Glutamatergic neuron (in vitro differentiated cells): ENCODE measurements at places on chromosomes 2 and 18.

GRCh38 chr2:121004359-121004758 lies 268.7 kb downstream of the GLI2 start:
- no peak for DNase-seq

GRCh38 chr2:62293490-62294271 lies 97.8 kb downstream of the B3GNT2 start:
- peak; percentile 30 for DNase-seq

- DNase-seq: no peak
These were observed 76.6 kb upstream of the BCL2L11 start for GRCh38 chr2:111044066-111044465.

GRCh38 chr2:152421521-152422370 lies 86.8 kb downstream of the FMNL2 start:
- no peak for DNase-seq

GRCh38 chr18:6553234-6553900 lies 138.7 kb upstream of the L3MBTL4 start:
- DNase-seq: no peak

- no peak for DNase-seq
These were observed 173.0 kb upstream of the GATA6 start for GRCh38 chr18:21996351-21996826.

DNA sequence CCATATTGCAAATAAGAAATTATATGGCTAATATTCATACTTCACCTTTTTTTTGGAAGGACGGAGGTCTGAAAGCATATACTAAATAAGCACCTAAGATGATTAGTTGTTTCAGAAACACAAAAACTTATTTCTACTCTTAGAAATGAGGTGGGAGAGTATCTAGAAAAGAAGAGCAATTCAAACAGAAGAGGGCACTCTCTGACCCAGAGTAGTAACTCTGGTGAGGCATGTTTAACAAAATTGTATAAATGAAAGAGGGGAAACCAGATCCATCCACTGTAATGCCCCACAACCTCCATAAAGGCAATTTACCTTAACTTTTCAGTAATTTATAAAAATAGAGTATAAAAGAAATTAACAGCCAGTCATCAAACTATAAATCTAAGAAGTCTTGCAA lies 669.6 kb upstream of the VRK2 start:
- DNase-seq: no peak

DNA sequence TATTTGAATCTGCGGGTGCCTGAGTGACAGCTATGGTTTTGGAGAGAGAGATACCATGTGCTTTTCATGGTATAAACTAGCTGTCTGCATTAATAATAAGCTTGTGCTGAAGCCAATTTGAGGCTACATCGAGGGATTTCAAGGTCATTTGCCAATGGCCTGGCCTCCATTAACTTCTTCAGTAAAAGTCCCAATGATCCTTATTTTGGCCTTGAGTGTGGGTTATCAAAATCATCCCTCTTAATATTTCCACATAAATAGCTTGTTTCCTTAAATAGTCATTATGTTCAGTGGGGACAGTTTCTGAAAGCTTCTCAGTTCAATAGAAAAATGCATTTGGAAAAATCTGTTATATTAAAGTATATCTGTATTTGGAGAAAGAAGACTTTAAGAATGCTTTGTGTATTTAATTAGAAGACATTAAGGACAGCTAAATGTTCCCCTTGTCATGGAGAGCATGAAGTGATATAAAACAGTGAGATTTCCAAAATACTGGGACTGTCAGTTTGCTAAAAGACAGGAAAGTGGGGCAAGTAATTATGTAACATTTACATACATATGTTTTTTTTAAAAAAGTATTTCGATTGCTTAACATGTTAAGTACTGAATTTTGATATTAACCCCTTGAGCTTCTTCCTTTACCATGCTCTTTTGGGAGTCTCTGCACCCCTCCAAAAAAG lies 355.5 kb upstream of the ZEB2 start:
- no peak for DNase-seq
